ENCODE measurements at places on chromosomes 16 and 17.

DNA sequence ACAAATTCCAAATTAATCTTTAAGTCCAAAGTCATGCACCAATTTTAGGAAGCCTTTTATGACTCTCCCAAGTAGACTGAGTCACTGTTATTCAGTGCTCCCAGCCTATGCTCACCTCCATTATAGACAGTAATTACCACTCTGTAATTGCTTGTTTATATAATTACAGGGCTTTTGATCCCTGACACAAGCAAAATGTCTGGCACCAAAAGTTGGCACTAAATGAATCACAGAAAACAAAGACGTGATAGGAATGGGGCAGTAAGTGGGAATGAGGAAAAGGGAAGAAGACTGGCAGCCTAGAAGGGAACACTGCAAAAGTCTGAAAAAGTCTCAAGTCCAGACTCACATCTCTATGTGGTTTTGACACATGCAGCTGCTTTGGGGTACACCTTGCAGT lies 94.1 kb downstream of the SLC39A11 start:
- peak; percentile 97 for DNase-seq

GRCh38 chr16:2798723-2799204 lies 494 bp downstream of the PRSS41 start:
- no peak for DNase-seq

DNA sequence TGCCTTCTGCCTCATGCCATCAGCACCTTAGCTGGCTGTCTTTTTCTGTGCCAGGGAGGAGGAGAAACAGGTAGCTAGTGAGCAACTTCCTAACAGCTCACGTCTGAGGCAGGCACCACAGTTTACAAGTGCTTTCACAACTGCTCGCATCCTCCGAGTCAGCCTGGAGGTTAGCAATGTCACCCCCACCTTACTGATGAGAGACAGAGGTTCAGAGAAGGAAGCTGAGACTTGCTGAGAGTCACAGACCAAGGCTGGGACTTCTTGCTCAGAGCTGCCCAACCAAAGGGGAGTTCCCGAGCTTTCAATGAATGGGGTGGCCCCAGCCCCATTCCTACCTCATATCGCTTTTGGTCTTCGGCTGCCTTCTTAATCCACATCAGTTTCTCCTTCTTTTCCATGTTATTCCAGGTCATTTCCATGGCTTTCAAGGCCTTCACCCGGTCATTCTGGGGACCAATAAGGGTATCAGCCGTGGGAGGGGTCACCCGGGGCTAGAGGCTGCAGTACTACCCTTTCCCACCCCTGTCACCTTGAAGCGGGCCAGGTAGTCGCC lies 9.6 kb downstream of the UBTF start:
- DNase-seq = no peak

DNA sequence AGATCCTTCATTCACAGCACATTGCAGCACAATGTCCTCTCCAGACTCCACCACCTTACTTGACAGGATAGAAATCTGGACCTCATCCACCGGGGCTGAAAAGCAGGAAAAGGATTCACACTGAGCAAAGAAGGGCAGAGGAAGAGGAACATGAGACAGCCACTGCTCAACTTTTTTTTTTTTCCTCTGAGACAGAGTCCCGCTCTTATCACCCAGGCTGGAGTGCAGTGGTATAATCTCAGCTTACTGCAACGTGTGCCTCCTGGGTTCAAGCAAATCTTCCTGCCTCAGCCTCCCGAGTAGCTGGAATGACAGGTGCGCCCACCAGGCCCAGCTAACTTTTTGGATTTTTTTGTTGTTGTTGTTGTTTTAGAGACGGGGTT lies 34.4 kb downstream of the PECAM1 start:
- no peak for DNase-seq

DNA sequence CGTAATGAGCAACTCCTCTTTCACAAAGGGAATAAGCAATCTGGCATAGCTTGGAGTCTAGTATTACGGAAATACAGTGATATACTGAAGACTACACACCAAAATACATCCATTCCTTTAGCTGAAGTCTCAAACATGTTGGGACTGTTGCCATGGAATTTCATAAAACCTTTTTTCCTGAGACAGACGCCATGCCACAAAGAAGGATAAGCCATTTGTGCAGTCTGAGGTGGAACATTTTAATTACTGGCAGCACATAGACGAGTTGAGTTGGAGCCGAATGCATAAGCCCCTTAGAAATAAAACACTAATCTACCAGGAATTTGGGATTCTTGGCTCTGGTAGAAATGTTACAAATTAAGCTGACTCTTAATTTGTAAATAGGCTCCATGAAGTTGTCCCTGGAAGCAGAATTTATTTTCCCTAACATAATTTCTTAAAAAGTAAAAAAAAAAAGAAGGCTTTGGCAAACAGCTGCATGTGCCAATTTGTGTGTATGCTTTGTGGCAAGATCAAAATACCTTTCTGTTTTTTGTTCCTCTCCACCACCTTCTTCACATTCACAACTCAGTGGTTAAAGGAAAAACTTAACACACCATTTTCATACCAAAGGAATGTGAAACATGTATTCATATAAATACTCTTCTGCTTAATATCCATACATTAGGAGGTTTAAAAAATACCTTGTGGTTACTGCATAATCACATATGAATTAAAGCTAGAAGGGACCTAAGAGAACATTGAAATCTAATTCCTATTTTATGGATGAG lies 25.5 kb downstream of the GRB7 start:
- DNase-seq = no peak

- DNase-seq = peak; percentile 50
Observed at GRCh38 chr17:1720856-1721386, 3.6 kb upstream of the WDR81 start.

- no peak for DNase-seq
Observed at GRCh38 chr16:10093576-10093975, 88.7 kb downstream of the GRIN2A start.

DNA sequence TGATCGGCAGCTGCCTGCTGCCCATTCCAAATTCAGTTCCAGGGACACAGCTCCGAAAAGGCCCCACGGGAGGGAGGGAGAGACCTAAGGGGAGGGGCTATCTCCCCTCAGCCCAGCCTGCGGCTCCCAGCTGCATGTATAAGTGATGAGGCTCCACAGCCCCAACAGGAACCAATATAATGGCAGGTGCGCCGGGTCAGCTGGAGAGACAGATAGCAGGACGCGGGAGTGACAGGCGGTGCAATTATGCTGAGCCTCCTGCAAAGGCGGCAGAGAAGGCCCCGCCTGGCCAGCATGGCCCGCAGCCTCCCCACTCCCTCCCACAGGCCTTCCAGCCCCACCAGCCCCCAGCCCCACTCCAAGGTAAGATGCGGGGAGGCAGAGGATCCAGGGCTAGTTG lies 8.1 kb upstream of the C1QL1 start:
- DNase-seq = peak; percentile 73

DNA sequence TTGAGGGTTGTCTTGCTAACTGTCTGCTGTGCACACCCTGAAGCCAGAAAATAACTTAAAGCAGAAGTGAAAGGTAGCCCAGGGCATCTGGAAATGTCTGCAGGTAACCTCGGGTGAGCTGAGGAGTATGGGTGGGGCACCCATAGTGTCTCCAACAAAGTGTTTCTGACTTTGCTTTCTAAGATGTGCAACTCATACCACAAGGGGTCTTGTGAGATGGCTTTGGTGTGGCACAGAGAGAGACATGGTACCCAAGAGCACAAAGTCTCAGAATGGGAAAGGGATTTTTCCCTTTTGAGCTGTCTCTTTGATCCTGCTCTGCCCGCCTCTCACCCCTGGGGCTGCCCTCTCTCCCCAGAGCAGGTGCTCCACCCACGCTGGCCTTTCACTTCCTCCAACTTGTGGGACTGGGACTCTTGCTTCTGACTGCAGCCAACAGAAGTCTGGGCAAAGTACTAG lies 6.9 kb downstream of the CHD9 start:
- no peak for DNase-seq

DNA sequence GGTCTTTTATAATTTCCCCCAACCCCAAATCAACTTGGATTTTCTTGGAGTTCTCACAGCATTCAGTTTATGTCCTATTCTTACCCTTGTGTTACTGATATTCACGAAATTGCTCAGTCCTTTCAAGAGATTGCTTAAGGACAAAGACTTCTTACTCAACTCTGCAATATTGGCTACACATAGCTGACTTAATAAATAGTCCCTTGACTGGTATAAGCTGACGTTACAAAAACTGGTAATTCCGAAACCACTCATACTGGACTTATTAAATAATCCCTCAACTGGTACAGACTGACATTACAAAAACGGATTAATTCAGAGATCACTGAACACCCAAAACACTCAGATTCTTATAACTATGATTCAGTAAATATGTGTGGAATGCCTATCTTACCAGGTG lies 860 bp downstream of the TIGD7 start:
- DNase-seq = no peak

DNA sequence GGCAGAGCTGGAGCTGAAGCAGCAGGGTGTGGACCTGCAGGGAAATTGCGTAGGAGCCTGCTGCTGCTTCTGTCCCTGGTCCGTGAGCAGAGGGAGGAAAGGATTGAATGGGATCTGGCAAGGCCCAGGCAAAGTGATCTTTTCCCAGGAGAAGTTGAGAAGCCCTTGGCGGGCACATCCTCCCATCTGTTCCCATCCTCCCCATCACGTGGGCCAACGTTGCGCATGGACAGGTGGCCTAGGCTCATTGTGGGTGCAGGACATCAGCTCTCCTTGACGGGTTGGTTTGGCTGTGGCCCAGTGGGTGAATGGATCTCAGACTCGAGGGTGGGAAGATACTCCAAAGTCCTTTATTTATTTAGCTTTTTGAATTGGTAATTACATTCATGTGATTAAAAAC lies 29.4 kb upstream of the POLR3E start:
- DNase-seq = no peak

DNA sequence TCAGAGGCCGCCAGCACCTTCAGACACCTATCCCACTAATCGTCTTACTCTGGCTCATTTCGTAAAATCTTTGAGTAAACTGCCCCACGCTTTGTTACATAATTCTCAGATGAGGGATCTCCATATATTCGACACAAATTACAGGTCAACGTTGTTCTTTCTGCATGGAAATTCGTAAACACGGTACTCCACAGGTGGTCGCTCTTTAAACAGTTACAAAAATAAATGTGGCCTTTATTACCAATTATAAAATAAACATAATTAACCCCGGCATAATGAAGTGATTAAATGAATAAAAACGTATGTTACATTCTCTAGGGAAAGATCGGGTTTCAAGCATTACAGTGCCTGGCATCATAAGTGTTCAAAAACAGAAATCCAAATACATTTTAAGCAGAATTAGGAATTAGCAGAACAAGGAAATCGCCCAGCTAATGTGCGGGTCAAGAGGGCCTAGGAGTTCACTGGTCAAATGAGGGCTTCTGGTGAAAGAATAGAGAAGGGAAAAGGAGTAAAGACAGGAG lies 943 bp upstream of the PIP4K2B start:
- DNase-seq = no peak

GRCh38 chr17:36807496-36808179 lies 129.6 kb upstream of the LHX1 start:
- DNase-seq = no peak

GRCh38 chr17:63722403-63722802 lies 19.2 kb downstream of the STRADA start:
- DNase-seq = no peak

DNA sequence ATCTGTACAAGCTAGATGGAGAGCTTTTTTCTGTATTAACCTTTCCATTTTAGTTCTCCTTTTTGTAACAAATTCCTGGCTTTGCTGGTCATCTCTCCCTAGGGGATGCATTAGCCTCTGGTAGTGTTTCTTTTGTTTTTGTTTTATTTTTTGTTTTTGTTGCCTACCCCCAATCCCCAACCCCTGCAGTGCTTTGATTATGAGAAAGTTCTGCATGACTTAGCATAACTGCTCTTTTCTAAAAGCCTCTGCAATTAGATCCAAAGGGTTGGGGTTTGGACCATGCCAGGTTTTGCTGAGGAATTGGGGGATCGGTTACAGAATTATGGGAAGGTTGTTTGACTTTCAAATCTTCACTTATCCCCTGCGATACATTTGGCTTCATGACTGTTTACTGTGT lies 98.2 kb downstream of the ADAMTS18 start:
- DNase-seq = peak; percentile 69

GRCh38 chr17:21297026-21297520 lies 12.6 kb downstream of the MAP2K3 start:
- DNase-seq = no peak

- DNase-seq = no peak
Observed at GRCh38 chr17:68694791-68695485, 93.8 kb upstream of the FAM20A start.

- no peak for DNase-seq
Observed at GRCh38 chr16:48318630-48319029, 66.6 kb downstream of the SIAH1 start.

GRCh38 chr17:62935523-62935922 lies 30.5 kb upstream of the TANC2 start:
- no peak for DNase-seq
